ENCODE measurements at places on chromosomes 4 and X.

DNA sequence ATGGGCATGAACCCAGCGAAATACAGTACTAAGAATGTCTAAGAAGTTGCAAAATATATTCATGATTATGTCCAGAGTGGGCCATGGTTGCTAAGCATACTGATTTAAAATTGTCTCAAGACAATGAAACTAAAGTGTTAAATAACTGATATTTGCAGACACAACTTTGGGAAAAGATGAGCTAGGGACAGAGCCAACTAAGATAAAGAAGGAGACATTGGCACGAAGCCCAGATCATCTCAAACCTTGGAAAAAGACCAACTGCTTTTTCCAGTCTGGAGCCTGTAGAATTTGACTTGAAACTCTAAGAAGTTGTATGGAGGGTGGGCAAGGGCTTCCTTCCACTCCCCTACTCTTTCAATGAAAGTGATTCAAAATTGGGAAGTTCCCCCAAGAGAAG lies 108.5 kb upstream of the GLRA2 start:
- no peak for DNase-seq

DNA sequence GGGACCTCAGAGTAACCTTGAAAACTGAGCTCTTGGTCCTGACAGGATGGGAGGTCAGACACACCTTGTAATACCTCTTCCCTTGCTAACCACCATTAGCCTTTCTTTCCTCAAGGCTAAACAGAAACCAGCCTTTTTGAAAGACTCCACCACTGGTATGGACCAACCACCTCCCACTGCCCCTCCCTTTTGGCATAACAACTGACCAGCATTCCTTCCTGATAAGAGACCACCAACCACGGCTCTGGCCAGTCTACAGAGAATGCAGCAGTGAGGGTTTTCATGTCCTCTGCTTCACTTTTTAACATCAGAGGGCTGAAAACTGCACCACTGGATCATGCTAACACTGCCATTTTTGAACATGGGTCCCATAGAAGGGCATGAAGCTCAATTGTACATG lies 100.2 kb upstream of the MID1IP1 start:
- DNase-seq: no peak

GRCh38 chr4:40916880-40917279 lies 167.1 kb downstream of the NSUN7 start:
- DNase-seq: peak; percentile 32

DNA sequence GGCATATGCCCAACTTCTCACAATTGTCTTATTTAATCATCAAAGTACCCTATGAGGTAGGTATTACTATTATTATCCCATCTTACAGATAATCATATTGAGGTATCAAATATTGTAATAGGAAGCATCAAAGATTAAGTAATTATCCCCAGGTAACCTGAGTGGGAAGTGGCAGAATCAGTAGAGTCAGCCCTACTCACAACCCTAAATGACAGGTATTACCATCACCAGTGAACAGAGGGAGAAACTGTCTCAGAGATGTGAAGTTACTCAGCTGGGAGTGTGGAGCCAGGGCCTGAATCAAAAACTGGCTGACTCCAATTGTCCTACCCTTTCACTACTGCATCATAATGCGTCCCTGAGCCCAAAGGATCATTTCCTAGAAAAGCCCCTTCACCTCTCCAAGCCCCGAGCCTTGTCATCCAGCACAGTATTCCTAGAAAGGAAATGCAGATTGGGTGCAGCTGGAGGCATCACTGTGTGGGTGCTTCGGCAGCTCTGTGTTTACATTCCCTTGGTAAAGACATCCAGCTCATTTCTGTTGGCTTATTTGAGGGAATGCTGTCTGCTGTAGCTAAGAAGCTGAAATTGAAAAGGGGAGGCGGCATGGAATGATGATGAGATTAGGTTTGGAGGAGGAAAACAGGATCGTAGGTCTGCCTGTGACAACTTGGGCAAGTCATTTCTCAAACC lies 72.8 kb downstream of the DHX15 start:
- no peak for DNase-seq

GRCh38 chr4:80387390-80388283 lies 52.1 kb downstream of the CFAP299 start:
- DNase-seq: no peak

GRCh38 chrX:13469963-13470684 lies 99.3 kb upstream of the EGFL6 start:
- no peak for DNase-seq

DNA sequence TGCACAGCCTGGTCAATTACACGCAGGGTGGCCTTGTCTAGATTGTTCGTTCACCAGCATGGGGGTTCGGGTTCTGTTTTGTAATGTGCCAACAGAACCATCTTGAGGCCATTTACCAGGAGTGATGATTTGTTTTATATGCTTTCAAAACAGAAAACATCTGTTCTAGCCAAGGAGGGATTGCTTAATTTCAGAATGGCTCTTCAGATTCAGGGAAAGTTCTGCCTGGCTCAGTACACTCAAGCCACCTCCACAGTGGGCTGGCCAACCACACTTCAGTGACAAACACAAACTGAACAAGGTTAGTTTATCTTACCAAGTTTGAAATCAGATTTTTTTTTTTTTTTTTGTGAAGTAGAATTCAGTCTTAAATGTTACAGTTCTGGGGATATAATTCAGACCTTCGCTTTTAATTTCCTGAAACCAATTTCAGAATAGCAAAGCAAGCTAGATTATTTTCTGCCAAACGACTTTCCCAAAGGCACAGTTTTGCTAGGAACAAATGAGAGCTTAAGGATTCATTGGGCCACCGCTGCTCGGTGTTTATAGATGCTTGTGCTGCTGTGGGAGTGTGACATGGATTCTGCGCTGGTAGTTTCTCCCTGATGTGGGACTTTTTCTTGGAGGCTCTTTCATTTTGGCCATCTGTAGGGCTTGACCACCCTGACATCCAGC lies 23.4 kb downstream of the SMS start:
- no peak for DNase-seq

- no peak for DNase-seq
Observed at GRCh38 chr4:3851881-3852280, 85.7 kb downstream of the ADRA2C start.

DNA sequence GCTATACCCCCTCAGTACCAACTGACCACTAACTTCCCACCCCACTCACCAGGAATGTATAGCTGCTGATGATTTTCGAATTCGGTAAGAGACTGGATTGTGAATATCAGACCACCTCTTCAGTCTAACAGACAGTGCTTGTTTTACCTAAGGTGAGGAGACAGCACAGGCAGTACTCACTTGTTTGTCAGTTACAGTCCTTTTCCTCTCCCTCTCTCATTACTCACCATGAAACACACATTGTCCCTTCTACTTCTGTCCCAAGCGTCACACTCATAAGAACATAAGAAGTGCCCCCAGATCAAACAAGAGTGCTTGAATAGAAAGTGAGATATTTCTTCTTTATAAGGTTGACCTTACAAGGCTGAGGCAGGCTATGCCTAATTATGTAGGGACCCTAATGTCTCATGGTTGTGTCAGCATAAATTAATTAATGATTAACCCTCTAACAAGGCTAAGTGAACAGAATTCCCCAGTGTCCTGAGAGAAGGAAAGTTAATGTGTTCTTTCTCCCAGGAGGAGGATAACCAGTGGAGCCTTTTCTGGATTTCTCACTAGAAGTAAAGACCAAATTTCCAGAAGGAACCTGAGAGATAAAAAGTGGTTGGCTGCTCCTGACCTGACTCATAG lies 32.2 kb downstream of the ZCCHC12 start:
- no peak for DNase-seq

DNA sequence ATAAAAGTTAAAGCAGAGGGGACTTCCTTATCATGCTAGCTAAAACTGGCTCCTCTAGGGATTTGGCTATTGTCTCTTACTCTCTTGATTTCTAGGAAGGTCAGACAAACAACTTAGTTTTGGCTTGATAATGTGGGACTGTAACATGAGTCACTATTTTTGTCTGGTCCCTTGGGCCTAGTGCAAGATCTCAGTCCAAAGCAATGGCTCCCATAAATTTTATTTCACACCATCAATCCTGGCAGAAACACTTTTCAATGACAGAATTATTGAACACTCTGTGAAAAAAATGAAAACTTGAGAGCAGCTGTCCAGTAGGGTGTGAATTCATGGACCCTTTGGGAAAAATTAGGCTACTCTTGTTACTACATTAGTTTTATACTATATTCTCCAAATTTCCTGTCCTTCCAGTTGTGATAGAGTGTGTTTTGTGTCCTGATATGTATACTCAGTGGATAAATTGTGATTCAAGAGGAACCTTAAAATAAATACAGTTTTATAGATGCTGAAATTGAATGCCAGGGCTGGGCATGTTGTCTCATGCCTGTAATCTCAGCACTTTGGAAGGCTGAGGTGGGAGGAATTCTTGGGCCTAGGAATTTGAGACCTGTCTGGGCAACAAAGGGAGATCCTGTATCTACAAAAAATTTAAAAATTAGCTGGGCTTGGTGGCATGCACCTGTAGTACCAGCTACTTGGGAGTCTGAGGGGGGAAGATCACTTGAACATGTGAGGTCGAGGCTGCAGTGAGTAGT lies 10.8 kb upstream of the SNCA start:
- DNase-seq: no peak

GRCh38 chr4:106450249-106450648 lies 81.7 kb upstream of the GIMD1 start:
- no peak for DNase-seq

GRCh38 chr4:175639346-175639745 lies 172.7 kb downstream of the GPM6A start:
- no peak for DNase-seq

- no peak for DNase-seq
Observed at GRCh38 chr4:54065282-54066087, 1.1 kb upstream of the CHIC2 start.

DNA sequence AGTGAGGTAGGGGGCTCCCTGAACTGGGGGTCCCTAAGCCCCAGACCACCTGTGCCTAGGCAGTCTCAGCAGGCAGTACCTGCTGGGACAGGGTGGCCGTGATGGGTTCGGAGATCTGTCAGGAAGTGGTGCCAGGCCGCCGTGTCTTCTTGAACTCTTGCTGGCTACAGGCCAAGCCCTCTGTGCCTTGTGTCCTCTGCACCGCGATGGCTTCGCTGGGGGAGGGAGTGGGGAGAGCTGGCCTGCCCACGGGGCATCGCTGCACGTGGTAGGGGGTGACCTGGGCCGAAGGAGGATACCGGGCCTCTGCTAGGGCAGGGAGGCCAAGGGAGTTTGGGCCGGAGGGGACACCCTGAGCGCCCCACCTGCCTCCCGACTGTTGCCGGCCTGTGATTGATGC lies 96.7 kb upstream of the NKX1-1 start:
- no peak for DNase-seq

DNA sequence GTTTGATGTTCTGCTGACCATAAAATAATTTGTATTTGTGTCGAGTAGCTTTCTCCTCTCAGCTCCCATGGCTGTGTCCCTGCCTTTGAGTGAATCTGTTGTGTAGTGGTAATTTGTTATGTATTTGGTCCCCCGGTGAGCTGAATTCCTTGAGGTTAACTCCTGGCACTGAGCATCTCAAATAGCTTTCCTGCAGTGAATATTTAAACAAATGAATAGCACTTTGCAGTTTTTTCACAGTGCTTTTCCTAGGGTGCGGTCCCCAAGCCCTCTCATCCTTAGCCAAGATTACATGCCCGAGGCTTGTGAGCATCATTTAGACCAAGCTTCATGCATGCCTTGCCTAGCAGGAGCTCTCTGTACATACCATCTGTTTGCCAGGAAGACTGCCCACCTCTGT lies 74.2 kb downstream of the CLDN34 start:
- no peak for DNase-seq

- no peak for DNase-seq
Observed at GRCh38 chr4:115424852-115425251, 311.4 kb upstream of the NDST4 start.

- DNase-seq: no peak
Observed at GRCh38 chr4:128416921-128417320, 129.3 kb upstream of the PGRMC2 start.

- no peak for DNase-seq
Observed at GRCh38 chr4:61628282-61628681, 428.2 kb downstream of the ADGRL3 start.

- DNase-seq: no peak
Observed at GRCh38 chrX:97844943-97845342, 961.2 kb downstream of the RPA4 start.

DNA sequence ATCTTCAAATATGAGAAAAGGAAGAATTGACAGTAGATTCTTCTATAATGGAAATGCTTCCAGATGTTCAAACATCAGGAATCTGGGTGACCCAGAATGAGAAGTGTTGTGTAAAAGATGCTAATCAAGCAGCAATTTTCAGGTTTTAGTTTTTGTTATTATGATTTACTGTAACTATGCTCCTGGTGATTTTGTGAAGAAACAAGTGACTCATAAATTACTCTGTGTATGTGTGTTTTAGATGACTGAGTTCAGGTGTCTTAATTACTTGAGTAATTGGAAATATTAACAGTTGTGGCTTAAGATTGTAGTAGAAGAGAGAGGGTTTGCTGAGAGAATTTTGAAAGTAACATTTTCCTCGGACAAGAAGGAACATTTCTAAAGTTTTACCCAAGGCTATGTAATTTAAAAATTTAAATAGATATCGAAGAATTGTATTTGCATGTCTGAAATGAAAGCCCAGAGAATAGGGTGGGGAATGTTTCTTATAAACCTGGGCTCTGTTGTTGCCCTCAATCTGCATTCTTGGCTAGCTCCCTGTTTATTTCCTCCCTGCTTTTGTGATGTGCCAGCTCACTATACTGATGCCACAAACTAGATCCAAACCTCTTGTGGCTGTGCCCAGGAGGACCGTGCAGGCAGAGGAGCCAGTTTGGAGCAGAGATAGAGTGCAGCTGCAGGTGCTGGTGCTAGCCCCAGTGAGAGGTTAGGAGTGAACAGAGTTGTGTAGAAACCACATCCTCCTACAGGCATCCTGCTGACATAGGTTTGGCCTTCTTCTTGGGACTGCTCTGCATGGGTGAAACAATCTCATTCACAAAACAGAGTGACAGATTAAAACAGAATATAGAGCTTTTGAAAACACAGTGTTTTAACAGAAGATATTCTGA lies 25.4 kb upstream of the TNIP3 start:
- no peak for DNase-seq

DNA sequence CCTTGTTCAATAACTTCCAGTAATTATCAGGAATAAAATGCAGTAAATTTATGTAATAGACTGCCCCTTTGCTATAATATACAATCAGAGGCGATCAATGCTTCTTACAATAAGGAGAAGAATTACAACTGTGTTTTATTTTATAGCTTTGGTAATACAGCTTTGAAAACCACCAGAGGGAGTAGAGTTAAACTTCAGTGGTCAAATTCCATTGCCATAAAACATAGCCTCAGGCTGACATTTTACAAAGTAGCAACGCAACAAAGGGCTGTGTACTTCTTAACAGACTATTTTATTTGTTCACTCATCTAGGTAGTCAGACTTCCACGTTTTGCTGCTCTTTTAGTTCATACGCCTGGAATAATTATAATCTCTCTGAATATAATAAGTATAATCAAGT lies 58.5 kb downstream of the TEX13C start:
- no peak for DNase-seq

GRCh38 chrX:139815771-139816170 lies 107.8 kb upstream of the MCF2 start:
- no peak for DNase-seq

DNA sequence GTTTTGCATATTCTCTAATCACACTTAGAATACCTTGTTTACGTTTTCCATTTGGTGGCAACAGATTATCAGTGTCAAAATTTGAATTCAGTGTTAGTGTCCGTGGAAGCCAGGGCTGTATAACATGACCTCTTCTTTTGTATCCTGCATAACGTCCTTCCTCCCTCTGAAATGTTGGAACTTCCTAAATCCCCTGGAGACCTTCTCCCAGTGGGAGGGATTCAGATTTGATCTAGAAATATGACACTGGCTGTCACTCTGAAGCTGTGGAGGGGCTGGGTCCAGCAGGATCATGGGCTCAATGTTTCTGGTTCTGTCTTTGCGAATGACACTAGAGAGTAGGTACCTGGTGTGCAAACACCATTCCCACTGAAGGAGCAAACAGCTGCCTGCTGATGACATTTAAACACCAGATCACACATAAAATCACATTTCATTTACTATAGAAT lies 850 bp upstream of the CXCL3 start:
- no peak for DNase-seq
